Right ventricle myocardium inferior (tissue), 1 donor: ENCODE measurements at places on chromosomes 2 and 18. TPM values are rescaled to one million over a fixed set of nuclear protein-coding genes. Genes with fewer than 3 reads are reported as not detected.

The UGT1A5 gene
- not detected for total RNA-seq

The TMEM17 gene
- total RNA-seq = 1.3 TPM

The CAPN10 gene
- 51.8 TPM for total RNA-seq

The GNAL gene
- total RNA-seq = 5.1 TPM

The GRHL1 gene
- total RNA-seq = 0.81 TPM

The ZNF521 gene
- 29.6 TPM for total RNA-seq

The ID2 gene
- 31.3 TPM for total RNA-seq

The CREG2 gene
- total RNA-seq = not detected

The LMAN2L gene
- total RNA-seq = 26.2 TPM

The XIRP2 gene
- total RNA-seq = 298 TPM
